Activated gamma-delta T cell treated with Interleukin-2 at 50 U/mL for 16 hours (primary cell): ENCODE measurements at places on chromosomes 13 and 19.

- DNase-seq, result no peak
These were observed 49.9 kb downstream of the TBC1D4 start for GRCh38 chr13:75432045-75432444.

DNA sequence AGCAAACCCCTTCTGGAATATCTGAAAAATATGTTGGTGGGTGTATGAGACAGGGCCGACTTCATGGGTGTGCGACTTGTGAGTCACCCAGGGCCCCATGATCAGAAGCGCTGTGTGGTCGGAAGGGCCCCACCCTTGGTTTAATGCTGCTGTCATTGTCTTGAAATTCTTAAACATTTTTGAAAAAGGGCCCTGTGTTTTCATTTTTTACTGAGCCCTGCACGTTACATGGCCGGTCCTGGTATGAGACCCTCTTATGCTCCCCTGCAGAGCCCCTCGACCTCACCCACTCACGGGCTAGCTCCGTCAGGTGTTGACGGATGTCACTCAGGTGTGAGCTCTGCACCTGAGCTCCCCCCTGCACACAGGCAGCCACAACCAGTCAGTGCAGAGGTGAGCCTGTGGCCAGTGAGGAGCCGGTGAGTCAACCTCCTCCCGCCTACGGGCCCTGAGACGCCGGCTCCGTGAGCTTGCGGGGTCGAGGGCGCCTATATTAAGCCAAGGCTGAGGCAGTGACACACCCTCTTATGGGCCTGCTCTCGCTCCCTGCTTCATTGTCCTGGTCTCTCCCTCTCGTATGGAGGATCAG lies 27.7 kb downstream of the GADD45B start:
- peak; percentile 78 for DNase-seq

DNA sequence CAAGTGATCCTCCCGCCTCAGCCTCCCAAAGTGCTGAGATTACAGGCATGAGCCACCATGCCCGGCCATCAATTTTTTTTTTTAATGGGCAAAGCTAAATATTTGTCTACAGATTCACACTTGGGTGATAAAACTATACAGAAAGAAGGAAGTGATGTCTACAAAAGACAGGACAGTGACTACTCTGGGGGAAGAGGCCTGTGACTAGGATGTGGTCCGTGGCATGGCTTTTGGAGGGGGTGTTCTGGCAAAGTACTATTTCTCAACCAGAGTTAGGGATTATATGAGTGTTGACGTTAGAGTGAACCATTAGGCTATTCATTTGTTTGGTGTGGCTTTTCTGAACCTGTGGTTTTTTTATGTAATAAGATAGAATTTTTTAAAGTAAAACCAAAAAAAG lies 42.7 kb downstream of the INSR start:
- no peak for DNase-seq

GRCh38 chr19:45781214-45782161 lies 802 bp downstream of the DMPK start:
- DNase-seq, result no peak

- no peak for DNase-seq
These were observed 284.6 kb downstream of the DNAJC15 start for GRCh38 chr13:43307921-43308433.

DNA sequence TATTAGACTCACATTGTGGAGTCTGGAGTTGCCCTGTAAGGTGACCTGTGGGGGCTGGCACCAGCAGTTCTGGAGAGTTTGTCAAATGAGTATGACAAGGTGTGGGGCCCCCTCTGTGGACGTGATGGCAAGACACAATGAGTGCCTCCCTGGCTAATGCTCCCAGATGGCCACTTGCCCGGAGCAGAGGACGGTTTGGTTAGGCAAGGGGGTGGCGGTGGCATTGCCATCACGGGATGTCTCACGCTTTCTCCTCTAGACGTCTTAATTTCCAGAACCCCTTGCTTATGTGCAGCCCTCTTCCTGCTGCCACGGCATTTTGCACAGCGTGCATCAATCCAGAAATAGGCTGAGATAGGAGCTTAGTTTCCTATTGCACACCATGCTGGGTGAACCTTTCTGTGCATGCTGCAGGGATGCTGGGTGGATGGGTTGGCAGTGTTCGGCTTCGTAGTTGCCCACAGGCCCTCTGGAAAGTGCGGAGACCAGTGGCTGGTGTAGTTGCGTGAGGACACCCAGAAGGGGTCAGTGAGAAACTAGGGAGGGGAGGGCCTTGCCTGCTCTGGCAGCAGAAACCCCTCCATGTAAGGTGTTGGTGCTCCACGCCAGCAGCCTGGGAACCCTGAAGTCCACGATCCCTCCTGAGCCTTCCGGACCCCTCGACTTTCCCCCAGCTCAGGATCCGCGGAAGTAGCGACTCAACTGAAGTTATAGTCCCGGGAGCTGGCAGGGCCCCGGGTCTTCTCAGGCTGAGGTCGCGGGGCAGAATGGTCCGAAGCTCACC lies 18.1 kb upstream of the LRP3 start:
- DNase-seq, result peak; percentile 14

- DNase-seq, result no peak
These were observed 98.6 kb downstream of the RBM26 start for GRCh38 chr13:79307433-79307861.

DNA sequence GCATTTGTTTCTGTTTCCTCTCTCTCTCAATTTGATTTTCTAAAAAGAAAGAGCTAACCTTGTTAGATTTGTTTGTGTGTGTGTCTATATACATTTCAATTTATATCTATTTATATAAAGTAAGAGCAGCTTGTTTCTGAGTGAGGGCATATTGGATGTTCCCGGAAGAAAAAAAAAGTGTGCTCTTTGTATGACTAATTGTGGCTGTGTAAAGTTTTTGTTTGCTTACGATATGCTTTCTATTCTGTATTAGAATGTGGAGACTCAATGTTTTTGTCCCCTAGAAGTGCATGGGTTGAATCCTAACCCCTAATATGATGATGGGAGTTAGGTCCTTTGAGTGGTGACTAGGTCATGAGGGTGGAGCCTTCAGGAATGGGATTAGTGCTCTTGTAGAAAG lies 66.6 kb upstream of the C1QTNF9B start:
- DNase-seq, result no peak
